ENCODE measurements at places on chromosomes 3 and 15.
A peak's percentile ranks its signal among the peaks of the same experiment; 100 is the strongest.

DNA sequence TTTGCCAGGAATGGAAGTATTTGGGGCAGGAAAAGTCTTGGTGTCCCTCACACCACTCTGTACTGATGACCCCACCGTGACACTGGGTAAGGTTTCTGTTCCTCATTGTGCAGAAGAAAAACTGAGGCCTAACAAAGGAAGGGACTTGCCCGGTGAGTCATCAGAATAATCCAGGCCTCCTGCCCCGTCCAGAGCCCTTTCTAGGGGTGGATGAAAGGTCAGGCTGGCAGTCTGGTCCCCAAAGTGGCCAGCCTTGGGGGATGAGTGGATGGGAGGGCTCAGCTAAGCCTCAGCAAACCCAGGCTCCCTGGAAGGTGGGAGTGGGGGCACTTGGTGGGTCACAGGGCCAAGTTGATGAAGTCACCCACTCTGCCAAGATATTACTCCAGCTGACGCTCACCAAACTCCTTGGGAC, 2.3 kb upstream of the DNAH1 start:
- peak; percentile 39 for DNase-seq

GRCh38 chr15:78937132-78937739, 7.6 kb downstream of the CTSH start:
- no peak for DNase-seq

GRCh38 chr3:120429921-120430361, 20.9 kb downstream of the FSTL1 start:
- no peak for DNase-seq

DNA sequence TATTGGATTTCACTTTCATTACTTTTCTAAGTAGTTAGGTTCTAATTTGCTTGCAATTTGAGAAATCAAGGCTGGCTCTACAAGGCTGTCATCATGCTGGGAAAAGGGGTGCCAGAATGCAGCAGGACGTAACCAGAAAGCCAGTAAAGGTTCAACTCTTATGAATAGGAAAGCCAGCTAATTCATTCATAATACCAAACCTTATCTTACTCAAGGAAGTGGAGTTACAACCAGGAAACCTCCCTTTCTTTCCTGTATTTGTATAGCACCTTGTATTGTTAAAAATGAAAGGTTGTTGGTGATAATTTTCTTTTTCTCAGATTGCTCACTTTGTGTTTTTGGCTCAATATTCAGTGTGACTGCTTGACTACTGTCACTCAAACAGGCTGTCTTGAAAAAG, 109.4 kb downstream of the FILIP1L start:
- DNase-seq: no peak

- no peak for DNase-seq
Observed at GRCh38 chr3:27573780-27574437, 89.7 kb upstream of the SLC4A7 start.

- DNase-seq: peak; percentile 97
Observed at GRCh38 chr3:142578329-142579223, at the start of gene ATR. Gene ATR, minus strand, starts transcription at chr3:142578733. Its CDS starts 29 bp downstream, at chr3:142578704.

GRCh38 chr15:56856934-56857333, 61.5 kb upstream of the TCF12 start:
- no peak for DNase-seq

DNA sequence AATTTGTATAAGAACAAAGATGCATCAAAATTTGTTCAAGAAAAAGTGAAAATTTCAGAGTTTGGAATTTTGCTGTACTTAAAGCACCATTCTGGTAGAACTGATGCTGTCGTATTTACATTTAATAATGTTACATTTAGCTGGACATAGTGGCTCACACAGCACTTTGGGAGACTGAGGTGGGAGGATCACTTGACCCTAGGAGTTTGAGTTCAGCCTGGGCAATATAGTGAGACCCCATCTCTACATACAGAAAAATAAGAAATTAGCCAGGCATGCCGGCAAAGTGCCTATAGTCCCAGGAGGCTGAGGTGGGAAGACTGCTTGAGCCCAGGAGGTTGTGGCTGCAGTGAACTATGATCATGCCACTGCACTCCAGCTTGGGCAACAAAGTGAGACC, 51.5 kb upstream of the SKIL start:
- no peak for DNase-seq

DNA sequence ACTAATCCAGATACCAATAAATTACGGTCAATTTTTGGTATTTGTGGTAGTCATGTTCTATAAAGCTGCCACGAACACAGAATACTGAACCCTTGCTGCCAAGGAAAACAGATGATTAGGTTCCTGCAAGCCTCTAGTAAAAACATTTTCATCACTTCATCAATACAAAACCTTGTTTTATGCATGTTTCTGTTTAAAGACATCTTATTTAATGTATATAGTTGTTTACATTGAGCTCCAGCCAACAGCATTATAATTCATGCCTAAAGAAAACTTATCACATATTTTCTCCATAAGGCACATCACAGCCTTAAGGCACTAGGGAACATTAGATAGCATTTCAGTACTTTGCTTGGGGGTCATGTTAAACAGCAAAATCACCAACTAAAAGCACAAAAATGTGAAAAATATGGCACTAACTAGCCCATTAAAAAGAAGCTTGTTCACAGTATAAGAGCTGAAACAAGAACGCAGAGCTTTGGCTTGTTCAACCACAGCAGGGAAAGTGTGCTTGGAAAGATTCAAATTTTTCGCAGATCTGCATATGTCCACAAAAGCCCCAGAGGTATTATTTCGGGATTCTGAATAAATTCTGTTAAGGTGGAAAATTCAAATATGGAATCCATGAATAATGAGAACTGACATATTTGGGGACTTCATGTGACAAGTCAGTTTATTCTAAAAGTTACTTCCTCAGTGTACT, 27.7 kb downstream of the POLQ start:
- DNase-seq: no peak

DNA sequence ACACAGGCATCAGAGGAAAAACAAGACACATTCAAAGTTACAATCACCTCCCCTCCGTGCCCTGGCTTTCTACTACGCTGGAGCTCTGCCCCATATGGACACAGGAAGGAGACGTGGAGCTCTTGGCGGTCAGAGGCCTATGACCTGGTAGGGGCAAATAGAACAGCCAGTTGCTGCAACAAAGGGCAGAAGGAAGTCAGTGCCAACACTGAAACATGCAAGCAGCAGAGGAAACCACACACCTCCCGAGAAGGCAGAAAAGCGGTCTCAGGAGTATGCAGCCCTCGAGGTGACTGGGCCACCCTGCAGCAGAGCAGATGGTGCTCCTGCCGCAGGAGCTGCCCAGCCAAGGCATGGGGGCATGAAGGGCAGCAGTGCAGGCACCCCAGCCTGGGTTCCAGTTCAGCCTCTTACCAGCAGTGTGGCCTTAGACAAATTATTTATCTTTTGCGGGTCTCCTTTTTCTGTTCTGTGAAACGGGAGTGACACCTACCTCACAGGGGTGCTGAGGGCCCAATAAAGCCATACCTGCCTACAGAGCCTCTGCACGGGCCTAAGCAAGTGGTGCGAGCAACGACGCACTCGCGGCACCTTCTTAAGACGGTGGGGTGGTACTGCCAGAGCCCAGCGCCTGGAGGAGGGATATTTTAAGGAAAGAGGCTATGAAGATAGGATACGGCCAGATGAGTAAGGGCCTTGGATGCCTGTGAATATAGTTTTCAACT, 8.6 kb downstream of the ZXDC start:
- no peak for DNase-seq

DNA sequence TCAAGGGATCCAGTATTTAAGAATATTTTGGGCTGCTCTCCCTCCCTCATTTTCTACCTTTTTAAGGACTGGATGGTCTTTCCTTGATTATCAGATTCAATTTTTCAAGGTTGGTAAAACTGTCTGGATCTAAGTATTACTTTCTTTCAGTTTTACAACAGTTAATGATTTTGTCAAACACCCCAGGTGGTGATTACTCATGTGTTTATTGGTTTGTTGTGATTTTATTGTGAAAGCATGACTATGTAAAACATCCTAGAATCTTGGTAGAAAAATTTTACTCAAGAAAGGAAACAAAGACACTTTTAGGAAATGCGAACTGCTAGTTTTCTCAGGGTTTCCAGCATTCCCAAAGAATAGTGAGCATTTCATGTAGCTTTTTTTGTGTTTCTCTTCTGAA, 7.3 kb downstream of the GTF2E1 start:
- no peak for DNase-seq

GRCh38 chr3:186511245-186511644, 32.9 kb downstream of the CRYGS start:
- no peak for DNase-seq

DNA sequence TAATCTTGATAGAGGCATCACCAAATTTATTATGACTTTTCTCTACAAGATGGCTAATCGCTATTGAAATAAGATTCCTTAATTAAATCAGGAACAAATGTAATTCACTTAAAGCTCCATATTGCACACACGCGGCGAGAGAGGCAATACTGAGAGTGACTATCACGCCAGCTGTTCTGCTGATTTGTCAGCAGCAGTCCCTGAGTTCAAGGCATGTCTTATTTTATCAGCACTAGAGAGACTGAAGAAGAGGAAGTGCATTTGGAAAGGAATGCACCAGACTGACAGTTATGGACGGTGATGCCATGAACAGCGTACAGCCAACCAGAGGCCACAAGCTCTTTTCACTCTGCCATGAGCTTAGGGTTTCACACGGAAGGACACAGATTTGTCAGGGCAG, 83.6 kb upstream of the SLCO3A1 start:
- no peak for DNase-seq

Measured in DMS53 (cell line).